GOT3 (cell line): ENCODE measurements at places on chromosomes 12 and 14.

- DNase-seq, result no peak
Observed at GRCh38 chr12:5758347-5758746, 186.7 kb downstream of the ANO2 start.

DNA sequence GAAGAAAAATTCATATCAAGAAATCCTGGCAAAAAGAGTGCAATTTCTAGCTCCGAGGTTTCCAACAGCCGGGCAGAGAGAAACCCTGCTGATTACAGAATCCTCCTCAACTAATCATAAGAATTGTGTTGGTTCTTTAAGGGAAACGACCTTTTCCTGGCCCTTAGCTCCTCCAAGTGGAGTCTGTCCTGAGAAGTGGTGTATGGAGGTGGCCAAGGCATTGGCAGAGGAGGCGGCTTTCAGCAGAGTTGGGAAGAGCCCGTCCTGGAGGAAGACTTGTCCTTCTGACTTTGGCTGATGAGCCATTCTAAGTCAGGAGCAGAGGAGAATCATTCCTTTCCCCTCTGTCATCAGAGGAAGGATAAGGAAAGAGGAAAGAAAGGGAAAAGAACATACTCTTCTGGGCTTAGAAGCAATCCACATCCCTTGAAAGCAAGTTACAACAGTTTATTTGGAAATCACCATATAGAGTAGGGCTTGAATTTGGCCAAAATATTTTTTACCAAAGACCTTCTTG is 46.5 kb upstream of the PTCSC3 start:
- no peak for DNase-seq

- DNase-seq, result no peak
Observed at GRCh38 chr14:61545726-61546455, 149.4 kb upstream of the HIF1A start.

DNA sequence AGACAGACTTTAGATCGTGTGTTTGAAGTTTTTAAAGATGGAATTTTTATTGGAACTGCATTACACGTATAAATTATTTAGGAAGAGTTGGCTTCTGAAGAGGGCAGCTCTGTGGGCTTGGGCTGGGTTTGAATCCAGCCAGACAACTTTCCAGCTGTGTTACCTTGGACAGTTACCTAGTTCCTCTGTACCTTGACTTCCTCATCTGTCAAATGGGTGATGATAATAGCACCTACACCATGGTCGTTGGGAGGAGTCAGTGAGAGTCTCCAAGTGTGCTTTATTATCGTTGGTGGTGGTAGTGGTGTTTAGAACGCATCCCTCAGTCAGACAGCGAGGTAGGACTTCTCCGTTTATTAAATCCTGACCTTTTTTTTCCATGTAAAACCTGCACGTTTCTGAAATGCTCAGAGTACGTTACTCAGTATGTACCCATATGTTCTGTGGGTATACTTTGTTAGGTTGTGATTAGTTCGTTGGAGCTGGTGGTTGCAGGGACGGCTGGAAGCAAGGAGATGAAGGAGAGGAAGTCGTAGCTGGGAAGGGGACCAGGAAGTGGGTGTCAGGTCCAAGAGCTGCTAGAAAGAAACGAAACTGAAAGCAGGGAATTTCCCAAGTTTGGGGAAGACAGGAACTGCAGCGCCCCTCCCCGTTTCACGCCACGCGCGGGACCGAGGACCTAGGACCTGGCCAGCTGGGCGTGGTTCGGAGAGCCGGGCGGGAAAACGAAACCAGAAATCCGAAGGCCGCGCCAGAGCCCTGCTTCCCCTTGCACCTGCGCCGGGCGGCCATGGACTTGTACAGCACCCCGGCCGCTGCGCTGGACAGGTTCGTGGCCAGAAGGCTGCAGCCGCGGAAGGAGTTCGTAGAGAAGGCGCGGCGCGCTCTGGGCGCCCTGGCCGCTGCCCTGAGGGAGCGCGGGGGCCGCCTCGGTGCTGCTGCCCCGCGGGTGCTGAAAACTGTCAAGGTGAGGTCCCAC is at the start of gene OAS3:
OAS3 (plus strand) TSS at position 734 of the 979 bp plus-strand sequence; CDS start at position 791, 57 bp downstream.
- DNase-seq, result peak; percentile 43

DNA sequence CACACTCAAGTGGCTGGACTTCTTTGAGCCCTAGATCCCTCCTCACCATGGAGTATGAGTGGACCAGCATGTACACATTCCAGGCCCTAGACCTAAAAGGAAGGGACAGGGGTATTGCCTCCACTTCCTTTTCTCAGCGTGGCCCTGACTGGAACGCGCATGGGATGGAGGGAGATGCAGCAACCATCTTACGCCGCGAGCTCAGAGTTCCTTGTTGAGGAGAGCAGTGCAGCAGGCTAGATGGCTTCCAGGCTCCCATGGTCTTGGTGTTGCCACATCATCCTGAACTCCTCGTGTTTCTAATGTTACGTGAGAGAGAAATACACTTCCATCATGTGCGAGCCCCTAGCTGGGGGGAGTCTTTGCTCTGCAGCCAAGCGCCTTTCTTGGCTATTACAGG is 61.8 kb upstream of the DIO3 start:
- DNase-seq, result no peak

- DNase-seq, result no peak
Observed at GRCh38 chr12:107441665-107442300, 243.8 kb upstream of the PWP1 start.

GRCh38 chr12:53345486-53346188 is 9.5 kb upstream of the SP7 start:
- no peak for DNase-seq

DNA sequence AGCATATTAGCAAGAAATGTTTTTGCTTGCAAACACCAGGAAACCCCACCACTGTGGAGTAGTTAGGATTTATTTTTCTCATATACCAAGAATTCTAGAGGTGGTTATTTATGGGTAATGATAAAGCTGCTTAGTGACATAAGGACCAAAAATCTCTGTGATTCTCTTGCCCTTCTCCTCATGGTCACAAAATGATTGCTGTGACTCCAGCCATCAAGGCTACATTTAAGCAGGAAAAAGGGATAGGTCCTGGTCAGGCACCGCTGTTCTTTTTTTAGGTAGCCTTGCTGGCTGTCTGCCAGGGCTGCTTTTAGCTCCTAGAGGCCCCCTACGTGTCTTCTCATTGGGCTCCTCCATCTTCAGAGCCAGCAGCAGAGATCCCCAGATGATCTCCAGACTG is 104.2 kb downstream of the AACS start:
- no peak for DNase-seq

- no peak for DNase-seq
Observed at GRCh38 chr12:105570944-105571343, 240.5 kb downstream of the C12orf75 start.

GRCh38 chr12:123384318-123384993 is 524 bp downstream of the KMT5A start:
- no peak for DNase-seq

DNA sequence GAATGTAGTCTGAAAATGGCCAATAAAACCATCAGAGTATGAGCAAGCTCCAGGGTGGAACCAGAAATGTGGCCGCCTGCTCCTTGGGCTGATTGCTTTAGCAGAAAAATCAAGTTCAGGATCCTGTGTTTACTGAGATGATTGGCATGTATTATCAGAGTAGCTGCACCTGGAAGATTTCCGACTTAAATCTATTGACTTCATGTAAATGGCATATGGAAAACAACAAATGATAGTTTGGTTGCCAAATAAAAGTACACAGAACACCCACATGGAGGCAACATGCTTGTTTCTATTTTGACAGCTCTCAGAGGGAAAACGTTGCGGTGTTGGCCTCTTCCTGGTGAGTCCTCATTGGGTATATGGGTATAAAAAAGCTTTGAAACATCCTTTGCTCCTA is 31.3 kb downstream of the SOCS2 start:
- DNase-seq, result no peak

DNA sequence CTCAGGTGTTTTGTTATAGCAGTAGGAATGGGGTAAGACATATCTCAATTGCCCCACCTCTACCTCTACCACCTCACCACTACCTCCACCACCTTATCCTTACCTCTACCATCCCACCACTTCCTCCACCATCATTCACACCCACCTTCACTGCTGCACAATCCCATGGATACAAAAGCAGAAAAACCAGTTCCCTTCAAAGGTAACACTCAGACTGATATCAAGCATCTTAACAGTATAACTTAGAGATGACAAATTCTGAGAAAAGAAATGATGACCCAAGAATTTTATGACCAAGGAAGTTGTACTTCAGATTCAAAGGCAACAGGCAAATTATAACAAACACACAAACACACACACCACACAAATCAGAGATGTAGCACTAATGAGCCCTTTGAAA is 189.4 kb downstream of the NUAK1 start:
- DNase-seq, result no peak

DNA sequence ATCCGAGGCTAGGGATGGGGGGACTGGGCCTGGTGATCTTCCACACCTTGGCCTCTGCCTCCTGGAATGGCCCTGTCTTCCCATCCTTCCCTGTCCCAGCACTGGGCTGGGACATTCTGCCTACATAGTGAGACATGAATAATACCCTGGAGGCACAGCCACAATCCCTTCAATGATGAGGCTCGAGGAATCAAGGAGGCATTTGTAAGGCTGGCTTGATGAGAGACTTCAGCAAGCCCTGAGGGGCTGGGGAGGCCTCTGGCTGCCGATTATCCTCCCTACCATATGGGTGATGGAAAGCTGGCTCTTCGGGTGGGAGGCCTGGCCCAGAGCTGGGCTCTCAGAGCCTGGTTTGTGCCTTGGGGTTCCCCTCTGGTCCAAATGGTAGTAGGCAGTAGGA is 92.5 kb downstream of the CALM1 start:
- DNase-seq, result no peak

DNA sequence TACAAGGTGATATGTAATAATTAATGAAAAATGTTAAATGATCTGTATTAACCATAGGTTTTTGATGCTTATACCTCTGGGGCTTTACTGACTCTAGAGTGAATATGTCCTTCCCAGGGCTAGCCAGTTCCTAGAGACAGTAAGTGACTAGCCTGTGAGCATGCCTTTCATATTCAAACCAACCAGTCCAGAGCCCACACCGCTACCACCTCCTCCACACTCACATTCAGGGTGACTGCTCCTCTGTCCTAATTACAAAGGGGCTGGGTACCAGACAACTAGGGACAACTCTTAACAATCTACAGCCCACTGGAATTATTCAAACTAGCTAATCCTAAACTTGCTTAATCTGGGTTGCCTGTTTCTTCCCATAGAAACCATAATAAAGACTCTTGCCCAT is 49.0 kb downstream of the RALGAPA1 start:
- no peak for DNase-seq

GRCh38 chr14:104593241-104593701 is 11.3 kb downstream of the TMEM179 start:
- DNase-seq, result no peak

- no peak for DNase-seq
Observed at GRCh38 chr12:96462571-96463280, 26.7 kb upstream of the CFAP54 start.

DNA sequence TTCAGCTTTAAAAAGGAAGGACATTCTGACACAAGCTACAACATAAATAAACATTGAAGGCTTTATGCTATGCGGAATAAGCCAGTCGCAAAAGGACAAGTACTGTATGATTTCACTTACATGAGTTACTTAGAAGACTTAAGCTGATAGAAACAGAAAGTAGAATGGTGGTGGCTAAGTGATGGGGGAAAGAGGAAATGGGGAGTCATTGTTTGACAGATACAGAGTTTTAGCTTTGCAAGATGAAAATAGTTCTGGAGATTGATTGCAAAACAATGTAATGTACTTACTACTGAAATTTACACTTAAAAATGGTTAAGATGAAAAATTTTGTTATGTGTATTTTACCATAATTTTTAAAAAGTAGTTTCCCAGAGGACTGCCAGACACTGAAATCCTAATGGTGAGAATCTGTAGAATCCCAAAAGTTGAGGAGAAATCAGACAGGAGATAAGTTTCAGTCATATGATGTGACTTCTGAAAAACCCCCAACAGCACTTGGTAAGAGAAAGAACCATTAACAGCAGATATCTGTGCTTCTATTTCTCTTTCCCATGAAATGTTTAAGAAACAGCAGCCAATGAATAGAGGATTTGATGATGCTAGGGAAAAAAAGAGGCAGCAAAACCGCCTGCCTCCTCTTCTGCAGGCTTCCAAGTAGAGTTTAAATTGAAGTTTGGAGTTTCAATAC is 16.6 kb upstream of the CLEC2A start:
- no peak for DNase-seq

GRCh38 chr12:108205864-108206263 is 76.8 kb downstream of the WSCD2 start:
- no peak for DNase-seq

GRCh38 chr14:22557846-22558220 is 31.2 kb downstream of the DAD1 start:
- DNase-seq, result no peak

DNA sequence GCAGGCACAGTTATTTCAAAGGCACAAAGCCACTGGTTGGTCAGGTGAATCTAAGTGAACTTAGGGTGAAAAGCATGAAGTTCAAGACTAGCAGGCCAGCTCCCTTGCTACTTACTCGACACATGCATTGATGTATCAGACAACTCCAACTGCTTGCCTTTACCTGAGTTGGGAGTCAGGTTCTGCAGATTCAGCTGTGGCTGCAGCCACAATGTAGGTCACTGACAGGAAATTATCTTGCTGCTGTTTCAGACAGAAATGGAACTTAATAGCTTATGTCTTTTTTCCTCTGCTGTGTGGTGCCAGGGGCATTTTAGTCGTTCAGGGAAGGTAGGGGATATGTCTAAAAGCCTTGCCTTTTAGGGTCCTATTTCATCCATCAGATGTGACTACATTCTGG is 125.6 kb upstream of the RPH3A start:
- DNase-seq, result no peak

DNA sequence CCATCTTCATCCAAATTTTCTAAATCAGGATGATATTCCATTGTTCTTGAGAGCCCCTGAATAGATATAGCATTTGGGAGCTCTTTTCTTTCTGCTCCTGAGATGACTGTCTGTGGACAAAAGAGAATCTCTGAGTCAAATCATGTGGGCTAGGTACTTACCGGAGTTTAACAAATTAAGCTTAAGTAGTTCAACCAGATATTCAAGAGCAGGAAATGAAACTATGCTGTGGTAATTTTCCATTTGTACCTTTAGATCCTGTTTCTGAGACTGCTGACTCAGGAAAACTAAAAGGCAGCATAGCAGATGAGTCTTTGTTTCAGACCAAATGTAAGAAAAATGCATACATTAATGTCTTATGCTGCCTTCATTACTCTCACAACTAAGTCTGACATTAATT is at the start of gene CLEC7A:
CLEC7A (minus strand) TSS at position 158 of the 400 bp plus-strand sequence; CDS start at position 41, 117 bp downstream.
- DNase-seq, result no peak

- no peak for DNase-seq
Observed at GRCh38 chr12:46233423-46233822, 35.4 kb downstream of the SLC38A1 start.

DNA sequence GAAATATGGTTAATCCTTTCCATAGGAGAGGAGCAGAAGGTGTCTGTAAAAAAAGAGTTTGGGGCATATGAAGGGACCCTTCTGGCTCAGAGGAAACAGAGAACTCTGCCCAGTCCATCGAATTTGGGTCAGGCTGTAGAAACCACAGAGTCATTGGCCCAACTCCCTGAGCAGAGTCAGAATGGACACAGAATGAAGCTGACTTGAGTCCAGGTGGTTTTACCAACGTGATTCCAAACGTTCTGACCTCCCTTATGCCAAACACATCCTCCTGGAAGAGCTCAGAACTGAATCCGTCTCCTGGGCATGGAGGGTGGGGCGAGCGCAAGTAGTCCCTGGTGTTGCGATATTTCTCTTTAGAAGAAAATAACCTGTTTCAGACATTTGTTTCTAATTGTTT is 138.8 kb downstream of the DAD1 start:
- DNase-seq, result no peak

- DNase-seq, result no peak
Observed at GRCh38 chr12:89980236-89980635, 271.6 kb upstream of the ATP2B1 start.

GRCh38 chr14:101446387-101446969 is 114.8 kb upstream of the DIO3 start:
- no peak for DNase-seq

GRCh38 chr12:25386831-25387731 is 136.4 kb upstream of the KRAS start:
- no peak for DNase-seq
